T-helper 17 cell (primary cell): ENCODE measurements at places on chromosomes 13 and 19.

DNA sequence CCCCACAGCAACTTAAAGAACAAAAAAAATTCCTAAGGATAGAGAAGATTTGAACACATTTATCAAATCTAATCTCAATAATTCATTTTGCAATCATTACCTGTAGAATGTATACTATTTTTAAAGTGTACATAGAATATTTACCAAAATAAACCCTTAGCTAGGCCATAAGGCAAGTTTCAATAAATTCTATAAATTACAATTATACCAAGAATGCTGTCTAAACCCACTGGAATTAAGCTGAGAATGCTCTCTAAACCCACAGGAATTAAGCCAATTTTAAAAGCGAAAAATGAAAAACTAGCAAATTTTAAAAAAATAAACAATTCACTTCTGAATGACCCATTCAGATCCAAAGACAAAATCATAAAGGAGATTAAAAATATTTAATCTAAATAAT lies 540.4 kb upstream of the NBEA start:
- no peak for DNase-seq

- no peak for DNase-seq
These were observed 107.7 kb downstream of the COL4A1 start for GRCh38 chr13:110199046-110199831.

GRCh38 chr19:47113850-47114651 lies 475 bp upstream of the ZC3H4 start:
- no peak for DNase-seq

- peak; percentile 21 for DNase-seq
These were observed 6.5 kb upstream of the OPA3 start for GRCh38 chr19:45591004-45591637.

- DNase-seq = no peak
These were observed 24.0 kb upstream of the TBC1D4 start for GRCh38 chr13:75506018-75506417.
